ENCODE measurements at places on chromosomes 4 and X. TPM values are rescaled to one million over a fixed set of nuclear protein-coding genes. Genes with fewer than 3 reads are reported as not detected.

NLRP2B gene
- not detected for total RNA-seq

DNA sequence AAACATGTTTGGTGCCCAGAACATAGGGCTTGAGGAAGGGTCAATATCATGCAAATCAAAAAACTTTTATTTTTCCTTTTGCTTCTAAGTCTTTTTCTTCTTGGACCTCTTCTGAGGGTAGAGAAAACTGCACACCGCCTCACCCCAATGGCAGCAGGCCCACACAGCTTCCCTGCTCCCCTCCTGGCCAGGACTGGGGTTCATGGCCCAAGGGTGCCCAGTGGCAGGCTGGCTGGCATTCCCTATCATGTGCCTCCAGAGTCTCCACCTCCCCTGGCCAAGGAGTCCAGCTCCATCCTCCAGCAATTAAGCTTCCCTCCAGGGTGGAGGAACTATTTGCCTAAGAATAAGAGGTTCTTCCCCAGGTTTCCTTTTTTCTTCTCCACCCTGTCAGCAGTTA is 529.6 kb upstream of the SPANXN1 start:
- no peak for DNase-seq
- peaks cover 6% of the 10 kb centered on the region for H3K36me3 ChIP-seq
- peak overlapping the region; percentile 23 for H3K27ac ChIP-seq
- H3K27me3 ChIP-seq = no peaks in the 10 kb centered on the region

DNA sequence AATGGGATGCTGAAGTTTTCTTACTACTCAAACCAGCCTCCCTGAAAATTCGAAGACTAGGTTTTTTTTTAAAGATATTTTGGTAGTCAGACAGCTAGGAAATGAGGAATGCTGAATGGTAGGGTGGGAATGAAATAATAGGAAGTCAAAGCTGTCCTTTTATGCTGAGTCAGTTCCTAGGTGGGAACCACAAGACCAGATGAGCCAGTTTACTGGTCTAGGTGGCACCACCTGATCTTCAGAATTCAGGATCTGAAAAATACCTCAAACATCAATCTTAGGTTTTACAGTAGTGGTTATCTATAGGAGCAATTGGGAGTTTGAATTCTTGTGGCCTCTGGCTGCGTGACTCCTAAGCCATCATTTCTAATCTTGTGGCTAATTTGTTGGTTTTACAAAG is 183.1 kb upstream of the GALNT7 start:
- H3K4me3 ChIP-seq = no peak overlapping the region
- no peak for DNase-seq
- H3K27ac ChIP-seq = no peak overlapping the region

DNA sequence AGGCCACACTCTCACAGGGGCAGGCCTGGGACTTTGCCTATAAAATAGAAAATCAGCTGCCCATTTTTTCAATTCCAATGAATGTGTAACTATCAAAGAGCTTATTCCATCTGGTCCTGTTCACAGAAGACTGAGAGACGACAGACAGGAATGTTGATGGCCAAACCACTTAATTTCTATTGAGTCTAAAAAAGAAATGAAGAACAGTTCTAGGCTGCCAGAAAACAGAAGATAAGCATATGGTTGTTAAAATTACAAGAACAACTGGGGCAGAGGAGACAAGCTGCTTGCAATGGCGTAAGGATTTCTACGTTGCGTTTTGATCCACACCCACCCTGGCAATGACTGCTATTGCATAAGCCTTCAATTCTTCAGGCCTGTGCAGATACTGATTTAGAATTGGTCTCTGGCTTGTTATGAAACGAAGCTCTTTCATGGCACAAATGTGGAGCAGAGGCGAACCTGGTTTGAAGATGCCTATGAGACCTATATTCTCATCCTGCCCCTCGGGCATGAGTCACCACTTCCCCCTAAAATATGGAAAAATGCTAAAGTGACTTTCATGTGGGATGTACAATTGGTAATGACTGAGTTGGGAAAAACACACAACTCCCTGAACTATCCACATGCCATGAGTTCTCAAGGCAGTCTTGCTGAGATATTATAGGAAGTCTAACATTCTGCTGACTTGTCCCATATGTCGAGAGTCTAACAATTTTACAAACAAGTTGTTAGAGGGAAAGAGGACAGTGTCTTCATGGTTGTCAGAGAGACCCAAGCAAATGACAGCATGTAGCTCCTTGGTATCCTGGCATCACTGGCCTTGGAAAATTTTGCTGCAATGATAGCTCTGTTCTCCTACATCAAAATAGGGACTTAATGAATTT is 37.9 kb upstream of the SORBS2 start:
- H3K27me3 ChIP-seq = no peaks in the 10 kb centered on the region
- no peak overlapping the region for H3K27ac ChIP-seq
